ENCODE measurements at places on chromosomes 6 and 20. TPM values are rescaled to one million over a fixed set of nuclear protein-coding genes. Genes with fewer than 3 reads are reported as not detected.

DNA sequence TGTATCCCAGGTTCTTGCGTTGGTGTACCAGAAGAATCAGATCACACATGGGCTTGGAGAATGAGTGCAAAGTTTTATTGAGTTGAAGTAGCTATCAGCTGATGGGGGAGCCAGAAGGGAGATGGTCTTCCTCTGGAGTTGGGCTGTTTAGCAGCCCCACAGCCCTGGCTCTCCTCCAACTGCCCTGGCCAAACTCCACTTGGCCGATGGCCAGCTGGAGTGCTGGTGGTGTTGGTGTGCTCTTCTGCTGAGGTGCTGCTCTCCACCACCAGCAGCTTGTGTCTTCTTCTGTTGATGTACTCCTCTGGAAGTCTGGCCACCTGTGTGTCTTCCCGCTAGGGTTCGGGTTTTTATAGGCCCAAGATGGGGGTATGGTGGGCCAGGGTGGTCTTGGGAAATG lies 172.8 kb downstream of the TINAG start:
- DNase-seq: no peak

DNA sequence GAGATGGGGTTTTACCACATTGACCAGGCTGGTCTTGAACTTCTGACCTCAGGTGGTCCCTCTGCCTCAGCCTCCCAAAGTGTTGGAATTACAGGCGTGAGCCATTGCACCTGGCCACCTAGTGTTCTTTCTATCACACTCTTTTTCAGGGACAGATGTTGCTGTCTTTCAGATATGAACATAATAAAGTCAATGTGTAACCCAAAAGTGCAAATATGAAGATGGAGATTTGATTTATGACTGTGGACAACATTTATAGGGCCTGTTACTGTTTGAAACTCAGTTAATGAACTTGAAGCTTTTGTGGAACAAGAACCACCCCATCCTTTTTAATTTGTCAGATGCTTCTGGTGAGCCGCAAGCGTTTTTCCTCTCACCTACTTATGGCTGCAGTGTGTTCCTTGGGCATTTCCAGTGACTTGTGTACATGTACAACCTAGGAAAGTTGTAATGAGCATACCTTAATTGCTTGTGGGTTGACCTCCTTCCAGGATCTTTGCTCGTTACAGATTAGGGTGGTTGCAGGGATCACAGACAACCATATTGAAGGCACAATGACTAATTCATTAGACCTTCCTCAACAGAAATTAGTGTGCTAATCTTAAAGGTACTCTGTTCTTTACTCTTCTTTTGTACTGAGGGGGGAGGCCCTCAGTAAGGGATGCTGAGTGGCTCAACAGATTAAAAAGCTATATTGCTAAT lies 6.8 kb downstream of the TBPL1 start:
- no peak for DNase-seq

GRCh38 chr6:11237428-11237827 lies 5.0 kb upstream of the NEDD9 start:
- no peak for DNase-seq

- DNase-seq: no peak
These were observed 13.7 kb downstream of the BTN3A1 start for GRCh38 chr6:26415791-26416190.

DNA sequence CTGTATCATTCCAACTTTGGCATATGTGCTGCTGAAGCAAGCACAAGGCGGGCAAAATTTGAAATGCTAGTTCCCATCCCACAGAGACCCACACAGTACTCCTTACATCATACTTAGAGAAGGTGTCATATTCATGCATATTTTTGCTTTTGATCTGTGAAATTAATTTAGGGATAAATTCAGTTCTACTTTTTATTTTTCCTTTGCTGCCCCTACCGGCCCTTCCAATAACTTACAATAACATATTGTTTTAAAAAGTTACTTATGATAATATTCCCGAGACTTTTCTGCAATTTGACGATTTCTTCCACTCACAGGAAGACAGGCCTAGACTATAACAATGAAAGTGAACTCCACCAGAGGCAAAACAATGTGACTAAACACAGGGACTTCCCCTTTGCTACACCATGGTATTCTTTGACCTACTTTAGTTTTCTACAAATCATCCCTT lies 35.0 kb downstream of the SESN1 start:
- DNase-seq: no peak

DNA sequence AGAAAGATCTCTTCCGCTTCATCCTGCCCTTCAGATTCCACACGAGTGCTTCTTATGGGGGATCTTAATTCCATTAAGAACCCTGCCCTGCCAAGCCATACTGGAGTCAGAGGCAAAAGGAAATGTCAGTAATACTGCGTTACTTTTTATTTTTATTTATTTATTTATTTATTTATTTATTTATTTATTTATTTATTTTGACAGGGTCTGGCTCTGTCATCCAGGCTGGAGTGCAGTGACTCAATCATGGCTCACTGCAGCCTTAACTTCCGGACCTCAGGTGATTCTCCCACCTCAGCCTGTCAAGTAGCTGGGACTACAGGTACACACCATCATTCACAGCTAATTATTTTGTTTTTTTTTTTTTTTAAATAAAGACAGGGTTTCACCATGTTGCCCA lies 79.5 kb downstream of the MYB start:
- no peak for DNase-seq

DNA sequence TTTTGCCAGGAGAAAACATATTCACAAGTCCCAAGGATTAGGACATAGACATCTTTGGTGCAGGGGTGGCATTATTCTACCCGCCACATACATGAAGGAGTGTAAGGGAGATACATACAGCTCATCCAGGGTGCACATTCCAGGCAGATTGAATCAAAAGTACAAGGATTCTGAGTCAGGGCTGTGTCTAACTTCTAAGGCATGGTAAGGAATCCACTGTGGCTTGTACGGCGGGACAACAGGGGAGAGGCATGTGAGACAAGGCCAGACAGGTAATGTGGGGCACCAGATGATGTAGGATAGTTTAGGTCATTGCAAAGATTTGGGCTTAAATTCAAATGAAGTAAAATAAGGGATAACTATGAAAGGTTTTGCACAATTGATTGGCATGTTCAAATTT lies 780.9 kb downstream of the C6orf118 start:
- no peak for DNase-seq

DNA sequence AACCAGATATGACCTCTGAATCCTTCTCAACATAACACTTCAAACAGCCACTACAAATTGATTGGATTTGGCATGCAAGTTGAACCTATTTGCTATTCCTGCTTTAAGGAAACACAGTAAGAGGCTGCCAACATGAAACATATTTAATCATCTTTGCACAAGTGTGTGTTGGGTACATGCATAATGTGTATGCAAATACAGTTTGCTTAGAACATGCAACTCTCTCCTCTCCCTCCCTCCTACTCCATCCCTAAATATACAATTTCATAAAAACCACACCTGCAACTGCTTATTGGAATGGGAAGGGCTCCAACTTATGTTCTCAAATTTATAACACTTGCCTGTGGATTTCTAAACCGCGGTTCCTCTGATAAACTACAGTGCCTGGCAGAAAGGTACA lies 71.5 kb downstream of the CD83 start:
- DNase-seq: no peak

DNA sequence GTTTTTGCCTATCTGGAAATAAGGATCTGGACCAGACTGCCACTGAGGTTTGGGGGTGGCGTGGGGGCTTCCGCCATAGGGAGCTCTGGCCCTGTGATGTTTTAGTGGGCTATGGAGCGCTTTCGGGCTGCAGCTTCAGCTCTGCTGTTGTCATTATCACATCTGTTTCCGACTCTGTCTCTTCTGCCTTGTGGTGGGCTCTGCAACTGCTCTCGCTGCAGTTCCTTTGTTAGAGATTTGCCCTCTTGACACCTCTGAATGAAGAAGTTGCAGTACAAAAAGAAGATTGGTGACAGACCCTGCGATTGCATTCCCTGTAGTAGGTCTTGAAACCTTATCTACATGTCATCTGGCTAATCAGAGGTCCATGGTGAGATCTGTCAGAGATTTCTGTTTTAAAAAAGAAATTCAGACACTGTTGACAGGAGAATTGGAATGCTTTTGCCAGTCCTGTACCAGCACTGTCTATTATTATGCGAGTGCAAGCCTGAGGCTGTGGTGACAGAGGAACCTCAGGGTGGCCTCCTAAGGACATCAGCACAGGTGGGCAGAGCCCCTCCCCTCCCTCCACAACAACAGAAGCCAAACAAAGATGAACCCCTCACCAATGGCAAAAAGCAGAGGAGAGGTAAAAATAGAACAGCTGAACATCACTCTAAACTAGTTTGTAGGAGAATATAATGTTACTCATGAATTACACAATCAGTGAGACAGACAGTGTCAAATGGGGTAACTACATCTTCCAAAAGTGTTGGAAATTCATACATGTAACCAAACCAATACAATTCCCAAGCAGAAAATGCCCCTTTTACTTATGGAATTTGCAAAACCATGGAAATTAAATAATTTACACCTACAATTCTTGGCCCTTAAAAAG lies 63.5 kb upstream of the DEFB112 start:
- DNase-seq: no peak

DNA sequence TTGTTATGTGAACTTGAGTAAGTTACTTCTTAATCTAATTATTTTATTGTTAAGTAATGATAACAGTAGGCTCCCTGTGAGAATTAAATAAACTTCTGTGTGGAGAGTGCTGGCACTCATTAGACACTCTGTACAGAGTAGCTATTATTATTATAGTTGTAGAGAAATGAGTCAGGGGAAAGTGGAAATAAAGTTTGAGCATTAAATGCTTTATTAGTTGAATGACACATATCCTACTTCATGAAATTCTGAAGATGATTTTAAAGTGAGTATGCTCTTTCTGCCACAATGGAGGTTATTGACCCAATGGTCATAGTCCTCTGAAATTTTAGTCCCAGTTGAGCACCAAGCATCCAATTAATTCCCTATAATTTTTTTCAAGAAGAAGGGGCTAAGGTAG lies 5.9 kb downstream of the ECI2 start:
- DNase-seq: no peak

DNA sequence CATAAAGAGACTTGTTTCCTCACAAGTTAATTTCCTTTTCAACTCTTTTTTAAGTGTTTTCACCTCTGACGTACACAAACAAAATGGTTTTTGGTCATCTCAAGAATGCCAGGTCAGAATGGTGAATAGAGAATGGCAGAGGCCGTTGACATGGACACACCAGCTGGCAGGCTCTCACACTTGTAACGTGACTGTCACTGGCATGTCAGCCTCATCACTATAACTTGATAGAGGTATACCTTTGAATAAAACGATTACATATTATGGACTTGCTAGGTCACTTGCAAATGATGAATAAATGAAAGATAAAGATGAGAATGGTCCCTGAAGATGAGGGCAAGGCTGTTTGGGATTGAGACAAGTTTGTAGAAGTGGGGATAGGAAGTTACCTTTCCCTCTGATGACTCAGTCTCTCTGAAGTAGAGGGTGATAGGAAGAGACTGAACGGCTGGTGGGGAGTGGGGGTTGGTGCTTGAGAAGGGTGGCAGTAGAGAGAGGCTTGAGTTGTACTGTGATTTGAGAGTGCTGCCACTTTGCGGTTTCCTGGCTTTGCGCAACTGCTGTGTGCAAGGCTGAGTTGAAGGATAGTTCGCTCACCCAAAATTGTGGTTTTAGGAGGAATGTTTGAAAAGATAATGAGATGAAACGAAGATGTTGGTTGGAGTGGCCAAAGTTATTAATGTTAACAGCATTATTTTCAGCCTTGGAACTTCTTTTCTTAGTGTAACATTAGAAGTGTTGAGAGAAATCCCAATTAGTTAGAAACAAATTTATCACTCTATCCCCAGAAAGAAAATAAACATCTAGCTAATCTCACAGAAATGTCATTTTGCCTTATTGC lies 30.3 kb downstream of the TBPL1 start:
- peak; percentile 41 for DNase-seq

The RBM24 gene
- total RNA-seq: 0.55 TPM

The SLC12A5 gene
- total RNA-seq: 20.9 TPM

The BCAS4 gene
- total RNA-seq: 28.4 TPM

The SLC52A3 gene
- not detected for total RNA-seq

The SLC32A1 gene
- total RNA-seq: not detected
